Hematopoietic multipotent progenitor cell treated with erythropoietin and hydrocortisone succinate and interleukin-3 and kit ligand, for 17 days (in vitro differentiated cells): ENCODE measurements at places on chromosomes 5 and 9.

GRCh38 chr9:94511134-94511954, 43.5 kb upstream of the PCAT7 start:
- DNase-seq = no peak

- DNase-seq = no peak
These were observed 1310.8 kb upstream of the WWC1 start for GRCh38 chr5:166980666-166981065.

DNA sequence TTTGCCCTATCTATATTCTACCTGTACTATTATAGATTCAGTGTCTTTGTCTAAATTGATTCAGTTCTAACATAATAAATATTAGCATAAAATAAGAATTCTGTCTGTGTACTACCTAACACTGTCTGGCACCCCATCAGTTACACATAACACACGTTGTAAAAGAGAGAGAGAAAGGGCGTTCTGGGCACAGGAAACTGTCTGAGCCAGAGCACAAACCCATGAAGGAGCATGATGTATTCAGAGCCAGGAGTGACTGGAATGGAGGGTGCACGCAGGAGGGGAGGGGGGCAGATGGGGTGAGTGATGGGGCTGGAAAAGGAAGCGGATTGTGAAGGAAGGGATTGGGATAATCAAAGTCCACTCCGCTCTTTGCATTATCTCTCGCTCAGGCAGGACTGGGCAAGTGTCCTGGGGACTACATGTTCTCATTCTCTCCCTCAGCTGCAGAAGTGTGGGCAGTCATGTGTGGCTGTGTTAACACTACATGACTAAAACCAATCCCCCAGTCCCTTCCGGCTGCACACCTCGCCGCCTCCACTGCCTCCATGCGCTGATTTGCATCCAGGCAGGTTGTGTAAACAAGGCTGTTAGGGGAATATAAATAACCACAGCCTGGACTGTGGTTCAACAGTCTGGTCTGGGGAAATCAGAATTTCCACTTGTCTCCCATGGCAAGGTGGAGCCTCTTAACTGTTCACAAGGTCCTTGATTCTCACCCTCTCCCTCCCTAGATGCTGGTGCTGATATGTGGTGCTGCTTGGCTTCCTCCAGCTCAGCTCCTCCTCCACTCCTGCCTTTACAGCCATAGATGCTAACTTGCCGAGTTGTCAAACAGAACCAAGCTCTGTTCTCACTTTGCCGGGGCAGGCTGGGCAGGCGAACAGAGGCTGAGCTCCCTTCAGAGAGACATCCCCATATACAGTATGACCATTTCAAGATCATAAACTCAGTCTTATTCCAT, 367.5 kb upstream of the BRINP1 start:
- no peak for DNase-seq

DNA sequence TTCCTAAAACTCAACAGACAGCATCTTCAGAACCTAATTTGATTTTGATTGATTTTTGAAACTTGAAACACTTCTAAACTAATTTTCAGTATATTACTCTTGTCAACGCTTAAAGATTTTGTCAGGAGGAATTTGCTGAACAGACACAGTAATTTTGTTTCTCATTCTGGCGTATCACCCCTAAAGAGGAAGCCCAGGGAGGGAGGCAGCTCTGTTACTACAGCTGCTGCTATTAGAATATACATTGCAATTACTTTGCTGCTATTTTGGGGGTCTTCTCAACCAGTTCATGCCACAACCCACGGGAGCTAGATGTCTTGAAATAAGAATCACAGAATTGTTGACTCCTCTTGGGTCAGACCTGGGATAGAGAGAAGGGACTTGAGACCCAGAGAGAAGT, 122.6 kb downstream of the TLR4 start:
- no peak for DNase-seq

DNA sequence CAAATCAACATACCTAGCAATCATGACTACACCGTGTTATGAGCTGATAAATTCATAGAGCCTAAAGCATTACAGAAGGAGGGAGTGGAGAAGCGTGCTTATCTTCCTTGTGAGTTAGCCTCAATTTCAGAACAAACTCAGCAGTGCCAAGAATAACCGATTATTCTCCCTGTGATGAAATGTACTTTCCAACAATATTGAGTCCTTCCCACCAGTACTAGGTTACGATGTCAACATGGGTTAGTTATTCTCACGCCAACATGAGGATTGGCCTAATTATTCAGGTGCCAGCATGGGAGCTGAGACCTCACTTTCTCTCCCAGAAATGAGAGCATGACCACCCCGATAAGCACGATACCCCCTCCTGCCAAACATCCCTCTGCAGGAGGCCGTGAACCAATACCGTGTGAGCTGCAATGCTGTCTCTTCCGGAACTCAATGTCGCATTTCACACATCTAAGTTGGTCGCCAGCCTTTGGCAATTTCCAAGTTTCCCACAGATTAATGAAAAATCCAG, 193.7 kb downstream of the ENC1 start:
- no peak for DNase-seq

DNA sequence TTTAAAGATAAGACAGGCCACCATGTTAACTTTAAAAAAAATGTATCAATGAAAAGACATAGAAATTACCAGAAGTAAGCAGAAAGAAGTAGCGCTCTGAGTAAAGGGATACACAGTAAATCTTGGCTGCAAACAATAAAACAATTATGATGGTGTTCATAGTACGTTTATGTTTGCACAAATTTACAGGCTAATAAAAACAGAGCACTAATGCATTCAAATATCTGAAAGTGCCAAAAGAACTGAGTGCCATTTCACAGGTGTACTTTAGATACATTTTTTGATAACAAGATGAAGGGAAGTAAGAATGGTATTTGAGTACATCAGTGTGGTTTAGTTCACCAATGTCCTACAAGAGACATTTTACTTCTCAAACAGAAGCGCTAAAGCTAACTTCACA, 32.9 kb upstream of the ALDH1A1 start:
- no peak for DNase-seq

GRCh38 chr9:95477441-95477840, 39.3 kb downstream of the PTCH1 start:
- DNase-seq = no peak

GRCh38 chr5:180590543-180591310, 572 bp downstream of the SCGB3A1 start:
- no peak for DNase-seq

DNA sequence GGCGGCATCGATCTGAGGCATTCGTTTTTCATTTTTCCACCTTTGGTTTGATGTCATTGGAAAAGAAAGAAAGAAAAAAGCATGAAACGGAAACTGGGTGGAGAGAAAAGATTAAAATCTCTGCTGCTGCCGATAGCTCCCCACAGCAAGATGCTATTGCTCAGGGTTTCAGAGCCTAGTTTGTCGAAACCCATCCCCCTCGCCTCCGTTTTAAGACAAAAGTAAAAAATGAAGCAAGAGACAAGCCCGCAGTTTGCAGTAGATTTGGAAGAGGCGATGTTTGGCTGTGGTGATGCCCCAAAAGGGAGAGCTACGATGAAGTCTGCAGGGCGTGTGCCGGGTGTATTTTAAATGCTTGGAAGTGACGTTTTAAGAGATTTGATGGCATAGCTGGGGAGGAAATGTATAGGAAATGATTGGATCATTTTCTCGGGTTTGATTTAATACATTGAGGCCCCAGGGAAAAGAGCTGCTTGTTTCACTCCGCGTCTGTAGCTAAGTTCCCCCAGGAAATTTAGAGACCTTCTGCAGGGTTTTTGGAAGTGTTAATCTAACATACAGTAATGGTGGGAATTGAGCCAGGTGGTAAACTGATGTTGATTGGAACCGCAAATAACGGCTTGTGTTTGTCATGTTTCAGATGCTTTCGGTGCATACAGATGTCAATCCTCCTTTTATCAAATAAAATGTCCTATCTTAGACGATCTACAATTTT, 909 bp downstream of the NDFIP1 start:
- peak; percentile 67 for DNase-seq

DNA sequence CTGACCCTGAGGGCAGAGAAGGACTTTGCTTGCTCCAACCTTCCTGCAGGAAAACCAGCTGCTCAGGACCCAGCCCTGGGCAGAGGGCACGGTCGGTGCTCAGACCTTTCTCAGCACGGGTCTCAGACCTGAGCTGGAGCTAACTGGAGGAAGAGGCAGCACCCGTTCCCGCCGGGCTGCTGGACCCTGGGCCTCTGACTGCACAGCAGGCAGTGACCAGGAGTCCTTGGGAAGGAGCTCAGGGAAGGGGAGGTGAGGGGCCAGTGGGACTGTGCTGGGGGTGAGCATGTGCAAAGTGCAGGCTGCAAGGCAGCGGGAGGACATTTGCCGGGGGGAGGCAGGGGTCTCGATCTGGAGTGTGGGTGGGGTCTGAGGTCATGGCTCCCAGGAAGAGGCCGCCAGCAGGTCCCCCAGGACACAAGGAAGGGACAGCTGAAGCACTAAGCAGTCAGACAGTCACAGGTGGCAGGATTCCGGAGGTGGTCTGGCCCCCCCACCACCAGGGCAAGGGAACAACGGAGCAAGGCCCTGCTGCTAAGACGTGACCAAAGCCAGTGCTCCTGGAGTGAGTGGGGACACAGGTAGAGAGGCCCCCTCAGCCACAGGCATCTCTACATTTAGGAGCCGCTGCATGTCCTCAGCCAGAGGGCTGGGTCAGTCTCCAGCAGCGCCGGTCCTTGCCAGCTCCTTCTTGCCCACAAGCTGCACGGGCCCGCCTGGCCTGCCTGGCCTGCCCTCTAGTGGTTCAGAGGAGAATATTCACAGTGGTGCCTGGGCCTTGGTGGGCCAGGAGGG, 4.8 kb upstream of the DPM2 start:
- DNase-seq = peak; percentile 83

DNA sequence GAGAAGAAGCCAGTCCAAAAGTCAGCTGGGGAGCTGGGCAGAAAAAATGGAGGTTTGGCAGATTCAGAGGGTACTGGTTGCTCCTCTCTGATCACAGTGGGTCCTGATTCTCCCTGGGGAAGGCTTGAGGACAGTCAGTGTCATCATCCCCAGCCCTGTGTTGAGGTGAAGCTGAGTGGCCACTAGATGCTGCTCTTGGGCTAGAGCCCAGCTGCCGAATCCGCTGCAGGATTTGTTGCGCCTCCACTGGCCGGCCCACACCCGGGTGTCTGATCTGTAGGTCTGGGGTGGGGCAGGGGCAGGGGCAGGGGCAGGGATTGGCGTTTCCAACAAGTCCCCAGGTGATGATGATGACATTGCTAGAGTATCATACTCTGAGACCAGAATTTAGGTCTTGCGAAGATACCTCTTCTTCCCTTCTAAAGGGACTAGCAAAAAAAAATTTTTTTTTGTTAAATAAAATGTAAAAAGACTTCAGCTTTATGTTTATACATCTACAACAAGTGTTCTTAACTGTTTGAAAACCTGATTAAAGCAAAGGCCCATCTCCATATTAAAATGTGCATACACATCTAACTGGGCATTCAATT, 106.8 kb downstream of the PDE6A start:
- peak; percentile 70 for DNase-seq

GRCh38 chr9:36966371-36967097, 67.5 kb downstream of the PAX5 start:
- no peak for DNase-seq

DNA sequence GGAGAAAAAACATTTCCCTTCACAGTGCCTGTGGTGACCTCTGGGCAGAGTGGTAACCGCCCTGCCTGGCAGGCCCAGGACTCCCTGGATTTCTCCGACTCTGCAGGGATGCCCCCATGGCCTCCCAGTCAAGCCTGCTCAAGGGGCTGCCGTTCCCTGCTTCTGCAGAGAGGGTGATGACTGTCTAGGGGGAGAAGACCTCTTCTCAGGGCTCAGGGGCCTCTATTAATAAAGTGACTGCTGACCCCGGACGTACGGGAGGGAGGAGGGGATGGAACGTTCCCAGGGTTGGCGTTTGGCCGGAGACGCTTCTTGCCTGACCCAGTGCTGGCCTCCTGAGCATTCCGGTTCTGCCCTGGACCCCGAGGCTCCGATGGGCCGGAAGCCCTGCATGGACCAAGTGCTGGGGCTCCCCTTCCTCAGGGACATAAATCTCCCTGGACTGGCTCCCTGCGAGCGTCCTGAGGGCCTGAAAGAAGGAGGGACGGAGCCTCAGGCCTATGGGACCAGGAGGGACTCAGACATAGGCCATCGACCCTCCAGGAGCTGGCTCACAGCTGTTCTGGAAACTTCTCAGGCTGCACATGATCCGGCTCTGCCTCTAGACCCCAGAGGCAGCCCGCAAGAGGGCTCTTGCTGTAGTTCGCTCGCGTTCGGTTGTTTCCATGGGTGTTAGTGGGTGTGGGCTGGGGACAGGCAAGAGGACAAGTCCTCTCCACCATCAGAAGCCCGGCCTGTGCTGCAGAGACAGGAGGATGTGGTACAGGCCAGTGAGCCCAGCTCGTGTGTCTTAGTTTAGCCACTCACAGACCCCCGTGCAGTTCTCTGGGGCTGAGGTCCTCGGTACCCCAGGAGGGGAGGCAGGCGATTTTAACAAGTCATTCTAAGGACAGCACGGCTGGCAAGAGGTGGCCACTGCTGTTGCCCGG, 8.1 kb upstream of the RNU6ATAC start:
- DNase-seq = no peak

DNA sequence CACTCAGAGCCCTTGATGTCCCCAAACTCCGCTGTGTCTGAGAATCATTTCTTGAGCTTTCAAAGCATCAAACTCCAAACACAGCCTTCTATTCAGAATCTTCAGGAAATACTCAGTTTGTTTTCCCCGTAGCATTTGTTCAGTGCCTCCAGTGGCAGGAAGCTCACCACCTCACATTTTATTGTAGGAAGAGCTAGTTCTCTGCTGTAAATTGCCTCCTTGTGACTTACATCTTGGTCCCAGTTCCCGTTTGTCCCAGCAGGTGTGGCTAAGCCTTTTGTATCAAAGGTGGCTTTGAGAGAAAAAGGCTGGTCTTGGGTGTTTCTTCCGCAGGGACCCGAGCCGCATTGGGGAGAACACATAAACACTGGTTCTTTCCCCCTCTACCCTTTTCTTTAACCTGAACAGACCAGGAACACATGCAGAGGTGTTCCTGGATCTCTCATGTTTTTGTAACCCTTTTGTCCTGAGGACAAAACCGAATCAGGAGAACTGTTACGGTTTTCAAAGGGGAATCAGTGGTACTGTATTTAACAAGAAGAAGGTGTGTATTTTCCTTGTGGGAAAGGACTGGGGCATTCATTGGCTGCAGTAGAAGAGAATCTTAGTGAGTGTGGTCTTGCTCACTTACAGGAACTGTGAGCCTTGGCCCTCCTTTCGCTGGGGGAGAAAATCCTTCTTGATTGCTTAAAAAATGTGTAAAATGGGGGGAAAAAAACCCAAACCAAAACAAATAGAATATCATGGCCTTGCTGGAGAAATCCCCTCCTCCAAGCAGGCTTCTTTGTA, 1.9 kb downstream of the OSMR start:
- no peak for DNase-seq

GRCh38 chr5:132667761-132668705, 5.8 kb upstream of the IL4 start:
- no peak for DNase-seq

- no peak for DNase-seq
These were observed 17.9 kb downstream of the MRPS27 start for GRCh38 chr5:72302171-72302570.
